ENCODE measurements at places on chromosomes 11 and 22.

DNA sequence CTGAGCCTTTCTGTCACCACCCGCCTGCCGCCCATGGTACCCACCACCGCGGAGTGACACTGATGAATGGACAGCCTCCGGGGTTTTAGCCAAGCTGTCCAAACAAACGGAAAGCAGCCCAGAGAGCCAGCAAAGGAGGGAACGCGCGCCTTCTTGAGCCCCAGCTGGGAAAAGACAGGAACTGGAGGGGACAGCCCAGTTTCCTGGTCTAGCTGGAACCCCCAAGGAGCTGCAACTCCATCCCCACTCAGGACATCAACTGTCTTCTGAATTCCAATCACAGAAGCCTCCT is 33.7 kb downstream of the SHISAL1 start:
- DNase-seq = no peak

GRCh38 chr11:75495749-75496304 is 29.9 kb downstream of the GDPD5 start:
- no peak for DNase-seq

DNA sequence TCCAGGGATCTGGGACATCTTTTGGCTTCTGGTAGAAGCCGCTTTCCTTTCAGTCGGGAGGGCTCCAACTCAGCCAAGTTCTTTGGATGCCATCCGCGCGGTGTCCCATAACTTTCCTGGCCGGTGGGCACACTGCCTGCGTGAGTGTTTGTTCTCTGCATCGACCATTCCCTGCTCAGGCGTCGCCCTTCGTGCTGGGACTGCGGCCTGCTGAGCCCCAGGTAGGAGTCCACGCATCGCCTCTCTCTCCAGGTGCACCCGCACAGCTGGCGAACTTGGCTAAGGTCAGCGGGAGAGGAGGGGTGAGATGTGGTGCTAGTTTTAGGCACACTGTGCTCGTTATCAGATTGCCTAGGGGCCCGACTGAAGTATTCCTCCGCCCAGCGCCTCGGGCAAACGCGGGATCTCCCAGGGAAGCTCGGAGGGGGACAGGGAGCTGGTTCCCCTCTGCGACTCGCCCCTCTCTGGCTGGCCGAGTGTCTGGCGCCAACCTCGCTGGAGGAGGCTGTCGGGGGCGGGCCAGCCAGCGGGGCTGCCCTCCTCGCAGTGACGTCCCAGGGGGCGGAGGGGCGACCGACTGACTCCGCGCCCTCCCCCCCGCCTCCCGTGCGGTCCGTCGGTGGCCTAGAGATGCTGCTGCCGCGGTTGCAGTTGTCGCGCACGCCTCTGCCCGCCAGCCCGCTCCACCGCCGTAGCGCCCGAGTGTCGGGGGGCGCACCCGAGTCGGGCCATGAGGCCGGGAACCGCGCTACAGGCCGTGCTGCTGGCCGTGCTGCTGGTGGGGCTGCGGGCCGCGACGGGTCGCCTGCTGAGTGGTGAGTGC is at the start of gene LAYN:
LAYN (plus strand) TSS at position 607 of the 823 bp plus-strand sequence; CDS start at position 731, 124 bp downstream.
- DNase-seq = peak; percentile 7

DNA sequence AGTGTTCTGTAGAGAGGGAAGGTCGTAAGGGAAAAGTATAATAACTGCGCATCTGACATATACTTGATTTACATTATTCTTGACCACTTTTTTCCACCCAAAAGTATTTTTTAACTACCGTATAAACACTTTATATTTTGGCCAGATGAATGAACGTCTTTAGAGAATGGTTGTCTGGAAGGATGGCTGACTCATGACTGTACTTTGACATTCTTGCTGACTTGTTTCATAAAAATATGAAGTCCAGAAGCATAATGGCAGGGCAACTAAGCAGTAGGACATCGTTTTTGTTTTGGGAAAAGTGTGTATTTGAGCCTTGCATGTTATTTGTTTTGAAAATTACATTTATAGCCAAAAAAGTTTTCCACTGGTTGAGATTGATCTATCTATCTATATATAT is 110.0 kb downstream of the OSBP2 start:
- no peak for DNase-seq

- no peak for DNase-seq
These were observed 7.5 kb upstream of the SREBF2 start for GRCh38 chr22:41825376-41825775.

DNA sequence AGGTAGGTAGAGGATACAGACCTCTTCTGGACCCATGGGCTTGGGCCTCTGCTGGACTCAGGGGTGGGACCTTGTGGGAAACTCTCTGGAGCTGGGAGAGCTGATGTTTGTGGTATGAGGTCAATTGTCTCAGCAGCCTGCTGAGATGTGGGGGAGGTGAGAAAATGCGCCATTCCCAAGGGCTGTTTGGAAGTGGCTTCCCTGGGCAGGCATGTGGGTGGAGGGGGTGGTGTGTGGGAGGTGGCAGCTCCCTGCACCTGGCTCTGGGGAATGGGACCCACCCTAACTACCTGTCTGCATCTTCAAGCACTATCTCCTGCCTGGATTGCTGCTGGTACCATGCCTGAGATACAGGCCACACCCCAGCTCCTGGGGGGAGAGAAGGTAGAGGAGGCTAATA is 97.4 kb upstream of the THY1 start:
- DNase-seq = no peak

DNA sequence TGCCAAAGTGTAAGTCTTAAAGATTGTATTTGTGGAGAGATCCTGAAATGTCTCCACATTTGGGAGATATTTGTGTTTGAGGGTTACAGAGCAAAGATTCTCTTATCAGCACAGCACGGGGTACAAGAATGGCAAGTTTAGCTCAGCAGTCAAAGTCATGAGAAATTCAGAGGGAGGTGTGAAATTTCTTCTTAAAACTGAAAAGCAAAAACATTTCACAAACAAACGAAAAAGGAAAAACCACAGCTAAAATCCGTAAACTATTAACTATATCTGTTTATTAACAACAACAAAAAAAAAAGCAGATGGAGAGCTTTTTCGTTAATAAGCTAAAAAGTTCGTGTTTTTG is 40.9 kb upstream of the ETS1 start:
- DNase-seq = no peak

DNA sequence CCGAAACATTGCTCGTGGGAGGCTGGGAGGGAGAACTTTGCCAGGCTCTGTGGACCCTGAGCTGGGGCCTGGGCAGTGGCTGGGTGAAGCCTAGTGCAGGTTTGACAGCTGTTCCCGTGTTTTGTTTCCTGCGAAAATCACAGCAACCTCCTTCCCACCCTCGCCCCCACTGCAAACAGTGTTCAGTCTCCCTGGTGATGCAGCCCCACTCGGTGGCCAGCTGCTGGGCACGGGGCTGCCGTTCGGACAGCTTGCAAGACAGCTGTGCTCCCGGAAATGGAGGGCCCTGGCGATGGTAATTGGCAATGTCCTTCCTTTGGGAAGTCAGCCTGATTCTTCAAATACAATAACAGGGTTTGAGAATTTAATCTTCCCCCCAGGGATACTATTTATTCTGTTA is 10.4 kb upstream of the GAL start:
- DNase-seq = no peak

- no peak for DNase-seq
These were observed 91.5 kb downstream of the MN1 start for GRCh38 chr22:27709919-27710675.

DNA sequence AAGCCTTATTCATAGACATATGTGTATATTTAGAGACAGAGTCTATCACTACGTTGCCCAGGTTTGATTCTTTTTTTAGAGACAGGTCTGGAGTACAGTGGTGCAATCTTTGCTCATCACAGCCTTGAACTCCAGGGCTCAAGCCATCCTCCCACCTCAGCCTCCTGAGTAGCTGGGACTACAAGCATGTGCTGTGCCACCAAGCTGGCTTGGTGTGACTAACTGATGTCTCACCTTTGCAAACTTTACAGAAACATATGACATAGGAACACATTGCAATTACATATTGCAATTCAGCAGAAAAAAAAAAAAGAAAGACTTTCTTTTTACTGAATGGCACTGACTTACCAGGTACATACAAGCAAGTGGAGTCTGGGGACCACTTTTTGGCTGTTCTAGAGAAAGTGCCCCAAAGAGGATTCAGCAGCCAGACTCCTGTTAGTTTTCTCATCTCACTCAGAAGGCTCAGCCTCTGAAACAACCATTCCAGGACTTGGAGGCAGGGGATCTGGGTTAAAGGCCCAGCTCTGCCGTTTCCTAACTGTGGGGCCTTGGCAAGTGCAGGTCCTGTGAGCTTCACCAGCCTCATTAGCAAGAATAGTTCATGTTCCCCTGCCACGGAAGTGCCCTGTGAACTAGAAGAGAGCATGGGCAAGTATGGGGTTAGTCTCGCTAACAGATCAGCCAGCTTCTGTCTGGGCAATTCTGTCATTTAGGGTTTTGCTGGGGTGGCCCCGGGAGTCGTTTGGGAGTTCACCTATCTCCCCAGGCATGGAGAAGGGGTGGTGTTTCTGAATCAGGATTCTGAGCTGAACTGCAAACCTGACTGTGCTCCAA is 11.3 kb upstream of the NFAM1 start:
- DNase-seq = no peak

DNA sequence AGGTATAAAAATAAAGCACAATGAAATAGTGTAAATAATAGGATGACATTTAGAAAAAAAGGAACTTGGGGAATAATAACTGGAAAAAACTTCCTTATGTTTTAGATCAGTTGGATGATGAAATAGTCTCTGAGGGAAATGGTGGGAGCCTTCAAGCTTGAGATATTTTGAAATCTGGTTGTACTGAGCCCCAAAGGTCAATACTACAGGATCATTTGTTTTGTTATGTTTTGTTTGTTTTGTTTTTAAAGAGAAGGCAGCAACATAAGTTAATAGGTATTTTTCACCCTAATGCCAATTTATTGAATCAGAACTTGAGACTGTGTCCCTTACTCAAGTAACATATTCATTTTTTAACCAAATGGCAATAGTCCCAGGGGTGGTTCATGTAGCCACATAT is 393.1 kb downstream of the ETS1 start:
- no peak for DNase-seq

GRCh38 chr22:29385748-29386147 is 2.6 kb downstream of the AP1B1 start:
- DNase-seq = no peak

DNA sequence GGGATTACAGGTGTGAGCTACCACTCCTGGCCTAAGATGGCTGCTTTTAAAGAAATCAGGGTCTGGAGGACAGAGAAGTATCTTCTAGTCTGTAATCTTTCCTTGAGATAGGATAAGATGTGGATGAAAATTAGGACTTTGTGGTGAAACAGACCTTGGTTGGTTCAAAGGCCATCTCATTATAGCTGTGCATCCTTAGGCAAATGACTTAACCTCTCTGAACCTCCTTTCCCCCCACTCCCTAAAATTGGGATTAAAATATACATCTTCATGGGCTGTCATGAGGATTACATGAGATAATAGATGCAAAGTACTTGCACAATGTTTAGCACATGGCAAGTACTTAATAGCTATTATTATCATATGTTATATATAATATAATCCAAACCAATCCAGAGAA is 10.8 kb upstream of the E2F8 start:
- no peak for DNase-seq

DNA sequence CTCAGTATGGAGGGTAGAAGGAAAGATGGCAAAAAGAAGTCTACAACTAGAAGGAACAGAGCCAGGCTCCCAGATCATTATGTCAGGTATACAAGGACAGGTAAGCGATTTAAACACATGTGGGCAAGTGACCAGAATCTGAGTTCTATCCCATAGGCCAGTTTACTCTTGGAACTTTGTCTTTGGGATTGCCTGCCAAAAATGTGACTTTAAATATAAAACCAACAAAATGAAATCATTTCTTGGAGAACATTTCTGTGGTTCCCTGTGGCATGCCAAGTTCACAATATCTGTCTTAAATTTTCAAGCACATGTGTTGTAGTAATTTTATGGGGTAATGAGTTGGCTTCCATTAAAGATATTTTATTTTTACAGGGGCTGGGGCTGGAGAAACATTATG is 141.0 kb downstream of the SLC17A6 start:
- DNase-seq = no peak

GRCh38 chr11:89021339-89021738 is 44.4 kb downstream of the GRM5 start:
- DNase-seq = no peak

DNA sequence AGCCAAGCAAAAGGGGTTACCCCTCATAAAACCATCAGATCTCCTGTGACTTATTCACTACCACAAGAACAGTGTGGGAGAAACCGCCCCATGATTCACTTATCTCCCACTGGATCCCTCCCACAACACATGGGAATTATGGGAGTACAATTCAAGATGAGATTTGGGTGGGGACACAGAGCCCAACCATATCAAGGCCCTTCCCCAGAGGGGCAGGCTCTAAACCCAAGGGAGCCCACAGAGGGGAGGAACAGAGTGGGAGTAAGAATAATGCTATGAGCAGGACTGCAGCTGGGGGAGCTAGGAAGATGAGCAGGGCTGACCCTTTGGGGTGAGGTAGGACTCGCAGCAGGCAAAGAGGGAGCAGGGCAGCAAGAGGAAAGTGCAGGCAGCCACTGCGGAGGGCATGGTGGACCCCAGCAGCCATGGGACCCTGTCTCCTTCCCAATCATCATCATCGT is 59.3 kb downstream of the CD82 start:
- DNase-seq = no peak

DNA sequence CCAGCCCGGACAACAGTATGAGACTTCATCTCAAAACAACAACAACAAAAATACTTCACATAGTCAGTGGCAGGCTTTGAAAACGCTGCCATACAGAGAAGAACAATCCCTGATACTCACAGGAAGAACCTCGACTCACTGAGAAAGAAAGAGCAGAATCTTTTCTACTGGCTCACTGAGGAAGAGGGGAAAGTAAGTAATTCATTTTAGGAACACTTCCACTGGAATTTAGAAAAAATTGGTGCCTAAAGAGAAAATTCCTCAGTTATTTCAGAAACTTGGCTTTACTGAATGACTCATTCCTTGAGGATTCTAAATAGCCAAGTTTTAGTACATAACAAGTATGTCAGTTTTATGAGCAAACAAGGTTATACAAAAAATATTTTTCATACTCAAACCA is 12.3 kb downstream of the NARS2 start:
- no peak for DNase-seq

GRCh38 chr11:86800076-86800959 is at the start of gene PRSS23:
Gene PRSS23, plus strand, starts transcription at chr11:86800542. Its CDS starts 7,102 bp downstream, at chr11:86807644.
- DNase-seq = peak; percentile 1

DNA sequence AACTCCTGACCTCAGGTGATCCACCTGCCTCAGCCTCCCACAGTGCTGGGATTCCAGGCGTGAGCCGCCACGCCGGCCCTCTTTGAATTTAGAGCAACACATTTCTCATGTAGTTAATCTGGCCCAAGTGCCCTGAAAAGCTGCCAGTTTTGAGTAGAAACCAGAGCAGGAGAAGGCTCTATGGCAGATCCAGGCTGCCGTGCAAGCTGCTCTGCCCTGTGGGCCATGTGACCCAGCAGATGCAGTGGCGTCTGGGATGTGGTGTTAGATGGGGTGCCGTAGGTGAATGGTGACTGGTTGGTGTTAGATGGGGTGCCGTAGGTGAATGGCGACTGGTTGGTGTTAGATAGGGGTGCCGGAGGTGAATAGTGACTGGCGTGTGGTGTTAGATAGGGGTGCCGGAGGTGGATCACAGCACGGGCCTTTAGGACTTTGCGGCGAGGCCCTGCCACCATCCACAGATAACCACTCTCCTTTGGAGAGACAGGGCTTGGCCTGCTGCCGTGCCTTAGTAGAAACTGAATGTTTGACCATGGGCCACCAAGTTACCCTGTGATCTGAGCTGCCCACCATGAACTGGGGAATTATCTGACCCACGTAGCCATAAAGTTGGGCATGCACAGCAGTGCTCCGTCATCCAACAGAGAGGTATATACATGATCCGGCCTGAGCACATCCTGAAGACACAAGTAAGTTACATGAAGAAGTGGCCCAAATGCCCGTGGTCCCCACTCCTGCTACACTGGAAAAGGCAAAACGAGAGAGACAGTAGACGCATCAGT is 32.7 kb downstream of the ASCL2 start:
- DNase-seq = no peak
